LNCaP clone FGC (cell line): ENCODE measurements at places on chromosomes 2 and 18.

DNA sequence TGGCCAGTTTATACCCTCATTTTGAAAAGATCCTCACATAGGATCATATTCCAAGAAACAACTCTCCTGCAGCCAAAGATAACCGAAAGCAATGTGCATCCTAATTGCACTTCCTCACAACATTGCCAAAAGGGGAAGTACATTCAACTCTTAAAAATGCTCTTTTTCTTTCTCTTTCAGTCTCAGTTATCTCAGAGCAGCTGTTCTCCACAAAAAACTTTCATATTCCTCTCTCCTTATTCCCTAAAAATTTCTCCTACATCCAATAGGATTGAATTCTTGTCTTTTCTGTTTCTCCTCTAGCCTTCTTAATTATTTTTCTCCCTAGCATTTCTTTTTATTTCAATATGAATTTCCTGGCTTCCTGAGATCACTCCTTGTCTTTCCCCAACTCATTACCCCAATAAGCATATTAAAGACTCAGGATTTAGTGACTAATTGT, 7.4 kb upstream of the VRK2 start:
- no peak for DNase-seq

DNA sequence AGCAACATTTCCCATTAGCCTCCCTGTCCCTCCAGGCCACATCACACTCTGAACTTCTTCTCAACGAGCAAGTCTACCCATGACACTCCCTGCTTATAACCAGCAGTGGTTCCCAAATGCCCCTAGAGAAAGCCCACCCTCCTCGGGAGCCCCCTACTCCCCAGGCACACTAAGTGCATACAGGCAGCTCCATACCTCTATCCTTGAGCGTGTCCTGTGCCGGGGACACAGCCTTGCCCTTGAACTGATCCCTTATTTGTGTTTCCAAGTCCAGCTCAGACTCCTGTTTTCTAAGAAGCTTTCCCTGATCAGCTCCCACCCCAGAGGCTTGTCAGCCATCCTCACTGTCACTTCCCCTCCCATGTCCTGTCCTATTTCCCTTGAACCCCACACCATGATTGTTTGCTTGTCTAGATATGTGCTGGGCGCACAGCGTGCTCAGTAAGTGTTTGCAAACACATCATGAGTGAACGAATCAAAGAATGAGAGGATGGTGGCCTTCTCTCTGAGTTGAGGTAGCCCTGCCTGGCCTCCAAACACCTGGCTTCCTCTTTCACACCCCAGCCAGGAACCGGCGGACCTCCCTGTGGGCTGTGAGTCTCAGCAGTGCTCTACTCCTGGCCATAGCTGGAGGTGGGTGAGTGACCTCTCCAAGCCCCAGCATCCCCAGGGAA, 2.1 kb downstream of the TEX51 start:
- no peak for DNase-seq

GRCh38 chr2:47720036-47720435, 62.9 kb upstream of the MSH6 start:
- DNase-seq = no peak

GRCh38 chr2:120525056-120526046, 179.4 kb downstream of the INHBB start:
- no peak for DNase-seq

GRCh38 chr2:218856167-218856895, 3.3 kb upstream of the WNT6 start:
- DNase-seq = no peak

GRCh38 chr2:27094353-27094984, 7.9 kb downstream of the KHK start:
- no peak for DNase-seq

- DNase-seq = no peak
These were observed 47.3 kb downstream of the POU3F3 start for GRCh38 chr2:104901037-104901881.

GRCh38 chr2:112783187-112783714, 1.0 kb downstream of the IL1A start:
- DNase-seq = no peak

DNA sequence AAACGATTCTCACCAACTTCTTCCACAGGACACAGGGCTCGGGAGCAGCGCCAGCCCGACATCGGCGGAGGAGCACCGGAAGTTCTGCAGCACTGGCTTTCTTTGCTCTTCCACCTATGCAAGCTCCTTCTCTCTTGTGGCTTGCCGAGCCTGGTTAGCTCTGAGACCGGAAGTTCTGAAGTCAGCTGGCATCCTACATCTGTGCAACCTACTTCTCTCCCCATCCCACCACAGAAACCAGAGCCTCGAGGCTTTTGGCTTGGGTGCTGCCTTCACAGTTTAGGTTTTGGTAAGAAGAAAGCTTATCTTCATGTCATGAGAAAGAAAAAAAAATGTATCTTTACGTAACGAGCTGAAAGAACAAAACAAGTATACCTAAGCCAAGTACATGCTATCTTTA, 111.7 kb downstream of the ANKRD44 start:
- no peak for DNase-seq

- no peak for DNase-seq
These were observed 3.0 kb downstream of the HPCAL1 start for GRCh38 chr2:10305715-10306114.

DNA sequence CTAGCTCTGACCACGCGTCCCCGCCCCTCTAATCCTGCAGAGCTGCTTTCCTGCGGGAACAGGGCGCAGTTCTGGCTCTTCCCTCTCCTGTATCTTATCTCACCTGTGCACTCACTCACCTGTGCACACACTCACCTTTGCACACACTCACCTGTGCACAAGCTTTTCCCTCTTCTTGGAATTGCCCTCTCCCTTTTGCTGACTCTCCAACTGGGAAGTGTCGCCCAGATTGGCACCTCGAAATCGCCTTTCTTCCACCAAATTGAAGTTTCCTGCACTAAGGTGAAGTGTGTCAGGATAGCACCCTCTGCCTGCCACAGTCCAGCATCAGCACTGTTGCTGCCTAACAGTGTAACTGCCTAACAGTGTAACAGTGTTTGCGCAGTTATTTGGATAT, 566 bp upstream of the CMPK2 start:
- DNase-seq = no peak

GRCh38 chr18:22168360-22168921, 948 bp upstream of the GATA6 start:
- DNase-seq = no peak

DNA sequence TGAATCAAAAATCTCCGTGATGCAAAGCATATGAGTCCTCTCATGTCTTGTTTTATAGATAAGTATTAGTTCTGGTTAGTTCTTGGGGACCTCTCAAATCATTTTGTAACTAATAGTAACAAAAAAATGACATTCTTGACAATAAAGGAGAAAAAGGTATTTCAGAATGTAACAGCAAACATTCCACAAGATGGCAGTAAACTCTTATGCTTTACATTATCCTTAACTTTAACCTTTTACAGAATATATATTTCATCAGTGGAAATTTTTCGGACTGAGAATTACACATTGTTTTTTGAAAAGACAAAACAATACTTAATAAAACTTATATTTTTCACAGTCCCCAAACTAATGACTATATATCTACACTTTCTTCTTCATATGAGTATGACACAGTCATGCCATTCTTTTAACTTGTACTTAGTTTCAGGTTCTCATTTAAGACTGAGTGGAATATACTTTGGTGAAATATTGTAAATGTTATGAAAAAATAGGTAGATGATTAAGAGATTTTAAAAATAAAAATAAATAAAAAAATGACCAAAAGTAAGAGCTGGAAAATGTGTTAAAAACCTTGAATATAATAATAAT, 142.9 kb upstream of the NXPH2 start:
- no peak for DNase-seq

- no peak for DNase-seq
These were observed 62.2 kb downstream of the MFSD6 start for GRCh38 chr2:190470256-190470826.

GRCh38 chr2:233331536-233331935, 22.8 kb upstream of the DGKD start:
- DNase-seq = no peak

DNA sequence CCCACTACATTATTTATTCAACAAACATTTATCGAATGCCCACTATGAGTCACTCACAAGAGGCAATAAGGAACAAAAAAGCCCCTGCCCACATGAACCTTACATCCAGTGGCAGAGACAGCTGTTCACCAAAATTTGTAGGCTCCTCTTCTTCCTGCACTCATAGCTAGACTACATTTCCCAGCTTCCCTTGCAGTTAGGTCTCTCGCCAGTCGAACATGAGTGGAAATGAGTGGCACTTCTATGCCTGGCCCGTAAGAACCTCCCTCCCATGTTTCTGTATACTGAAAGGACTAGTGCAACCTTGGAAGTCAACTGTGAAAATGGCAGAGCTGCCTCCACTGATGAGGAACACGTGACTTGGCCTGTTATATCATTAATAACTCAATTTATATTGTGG, 19.4 kb upstream of the NCOA1 start:
- DNase-seq = no peak

DNA sequence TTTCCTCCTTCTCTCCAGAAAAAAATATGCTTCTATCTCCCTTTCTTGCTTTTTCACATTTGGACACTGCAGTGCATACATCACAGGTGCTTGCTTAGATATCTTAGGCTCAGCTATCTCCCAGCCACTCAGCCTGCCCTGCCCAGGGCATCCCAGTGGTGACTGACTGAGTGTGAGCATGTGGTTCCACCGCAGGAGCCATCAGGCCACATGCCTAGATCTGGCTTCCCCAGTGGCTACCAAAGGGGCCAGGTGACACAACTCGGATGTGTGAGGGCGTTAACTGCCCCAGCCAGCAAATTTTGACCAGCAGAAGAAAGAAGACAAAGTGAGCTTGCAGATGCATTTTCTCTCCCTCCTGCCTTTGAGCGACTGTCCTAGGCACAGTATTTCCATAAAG, 25.5 kb downstream of the SP5 start:
- DNase-seq = no peak

GRCh38 chr18:32661486-32662299, 111.1 kb downstream of the KLHL14 start:
- no peak for DNase-seq
